Kidney tubule cell (primary cell): ENCODE measurements at places on chromosomes 7 and 10.

GRCh38 chr7:39644170-39644569 is 20.8 kb downstream of the RALA start:
- DNase-seq: peak; percentile 50

DNA sequence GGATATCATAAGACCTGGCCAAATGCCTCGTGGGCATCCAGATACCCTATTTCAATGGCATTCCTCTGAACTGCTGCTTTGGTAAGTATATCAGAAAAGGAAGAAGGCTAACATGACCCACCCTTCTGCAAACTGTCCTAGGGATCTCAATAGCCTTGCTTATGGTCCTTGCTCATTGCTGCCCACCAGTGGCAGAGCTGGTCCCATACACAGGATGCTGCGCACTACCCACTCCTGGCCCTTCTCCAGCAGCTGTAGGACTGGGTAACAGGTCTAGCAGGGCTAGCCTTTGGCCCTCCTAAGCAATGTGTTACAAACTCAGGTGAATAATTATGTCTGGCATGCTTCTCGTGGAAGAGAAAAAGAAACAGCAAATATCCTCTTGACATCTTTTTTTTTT is 72.5 kb downstream of the C10orf90 start:
- peak; percentile 60 for DNase-seq

- DNase-seq: no peak
Measured at GRCh38 chr7:148275359-148275890, 315.1 kb upstream of the C7orf33 start.

DNA sequence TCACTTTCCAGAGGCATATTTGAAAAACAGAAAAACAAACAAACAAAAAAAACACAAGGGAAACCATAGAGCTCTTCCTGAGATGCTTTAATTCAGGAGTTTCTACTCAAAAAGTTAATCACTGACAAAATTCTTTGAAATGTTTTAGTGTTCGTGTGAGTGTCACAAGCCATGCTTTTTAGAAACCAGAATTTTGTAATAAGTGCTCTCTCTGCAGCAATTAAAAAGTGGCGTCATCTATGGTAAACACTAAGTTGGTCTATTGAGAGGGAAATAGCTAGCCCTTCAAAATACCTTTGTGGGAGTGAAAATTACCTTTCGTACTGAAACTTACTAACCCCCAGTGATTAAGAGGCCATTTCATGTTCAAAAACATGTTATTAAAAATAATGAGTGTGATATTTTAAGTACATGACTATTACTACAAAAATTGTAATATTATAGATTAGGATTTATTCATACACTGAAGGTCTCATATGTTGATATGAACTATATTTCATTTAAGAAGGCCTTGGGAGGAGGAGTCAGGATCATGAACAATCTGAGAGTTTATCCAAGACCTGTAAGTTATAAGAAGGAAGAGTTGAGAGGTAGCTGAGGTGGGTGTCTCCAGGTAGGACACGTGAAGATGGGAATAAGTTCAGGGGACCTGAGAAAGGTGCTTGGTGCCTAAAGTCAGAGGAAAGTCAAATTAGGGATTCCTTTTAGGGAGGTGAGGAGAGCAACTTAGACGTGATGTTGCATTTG is 94.6 kb downstream of the PPP1R9A start:
- DNase-seq: no peak

DNA sequence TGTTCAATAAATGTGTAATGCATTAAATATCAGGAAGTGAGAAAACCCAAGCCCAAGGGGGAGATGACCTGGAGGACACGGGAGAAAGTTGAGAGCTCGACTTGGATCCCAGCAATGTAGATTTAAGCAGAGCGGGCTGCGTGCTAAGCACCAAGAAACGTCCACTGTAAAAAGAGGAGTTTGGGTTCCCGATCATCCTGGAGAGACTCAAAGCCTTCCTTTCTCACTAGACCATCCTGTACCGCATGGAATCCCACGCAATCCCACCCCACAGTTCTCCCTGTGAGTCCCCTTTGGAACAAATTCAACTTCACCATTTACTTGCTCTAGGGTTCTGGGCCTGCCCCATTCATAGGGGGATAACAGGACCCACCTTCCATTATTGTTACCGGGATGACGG is 2.4 kb downstream of the TRPV6 start:
- no peak for DNase-seq

DNA sequence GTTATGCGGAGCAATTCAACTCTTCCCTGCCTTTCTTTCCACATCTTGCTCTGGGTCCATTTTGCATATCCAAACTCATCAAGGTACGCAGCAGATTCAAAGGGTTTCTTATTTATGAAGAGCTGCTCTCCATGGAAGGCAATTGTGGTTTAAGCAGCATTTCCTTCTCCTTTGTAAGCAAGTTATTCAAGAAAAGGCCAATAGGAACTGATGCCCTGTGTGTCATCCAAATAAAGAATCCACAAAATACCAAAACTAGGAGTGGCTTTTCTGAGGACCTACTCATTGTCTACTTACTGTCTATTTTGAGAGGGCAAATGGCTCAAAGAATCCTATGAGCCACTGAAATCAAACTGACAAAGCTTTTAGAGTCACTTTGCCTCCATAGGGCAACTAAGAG is 253.1 kb downstream of the PTEN start:
- peak; percentile 59 for DNase-seq

- DNase-seq: no peak
Measured at GRCh38 chr7:111987115-111987826, 218.9 kb downstream of the DOCK4 start.

DNA sequence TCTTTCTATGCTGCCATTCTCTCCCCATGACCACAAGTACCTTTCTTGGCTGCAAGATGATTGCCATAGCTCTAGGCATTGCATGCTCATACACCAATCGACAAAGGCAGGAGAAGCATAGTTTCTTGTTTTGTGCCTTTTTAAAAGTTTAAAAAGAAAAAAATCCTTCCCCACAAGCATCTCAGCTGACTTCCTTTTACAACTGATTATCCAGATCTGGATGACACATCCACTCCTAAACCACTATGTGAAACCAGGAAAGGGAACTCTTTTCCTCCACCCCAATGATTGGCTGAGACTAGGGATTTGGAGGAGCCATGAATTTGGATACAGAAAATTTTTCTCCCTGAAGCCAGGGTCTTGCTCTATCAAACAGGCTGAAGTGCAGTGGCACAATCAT is 14.5 kb upstream of the LRRC4 start:
- peak; percentile 60 for DNase-seq

GRCh38 chr7:41916450-41916927 is 213.6 kb upstream of the INHBA start:
- DNase-seq: peak; percentile 100

DNA sequence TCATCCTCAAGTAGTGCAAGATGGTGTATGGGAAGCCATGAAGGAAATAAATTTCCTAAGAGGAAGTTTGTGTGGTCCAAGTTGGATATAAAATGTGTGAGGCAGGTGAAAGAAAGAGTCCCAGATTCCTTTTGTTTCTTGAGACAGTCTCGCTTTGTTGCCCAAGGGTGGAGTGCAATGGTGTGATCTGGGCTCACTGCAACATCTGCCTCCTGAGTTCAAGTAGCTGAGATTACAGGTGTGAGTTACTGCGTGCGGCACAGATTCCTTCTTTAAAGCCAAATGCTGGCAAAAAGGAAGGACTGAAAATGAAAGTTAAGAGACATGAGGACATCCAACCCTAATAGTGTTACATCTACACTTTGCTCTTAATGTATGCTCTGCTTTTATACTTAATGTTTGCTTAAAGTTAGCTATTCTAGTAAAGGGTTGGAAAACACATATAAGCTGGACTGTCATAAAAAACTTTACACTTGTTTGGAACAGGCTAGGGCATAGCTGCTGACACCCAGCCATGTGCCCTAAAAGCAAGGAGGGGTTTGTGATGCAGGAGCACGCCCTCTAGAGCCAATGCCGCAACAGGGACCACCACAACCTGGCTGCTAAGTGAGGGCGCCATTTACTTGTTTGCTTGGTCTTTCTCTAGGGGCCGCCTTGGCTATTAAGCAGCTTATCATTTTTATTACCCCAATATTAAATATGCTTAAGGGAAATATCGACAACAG is 34.5 kb downstream of the CLEC2L start:
- DNase-seq: peak; percentile 3

DNA sequence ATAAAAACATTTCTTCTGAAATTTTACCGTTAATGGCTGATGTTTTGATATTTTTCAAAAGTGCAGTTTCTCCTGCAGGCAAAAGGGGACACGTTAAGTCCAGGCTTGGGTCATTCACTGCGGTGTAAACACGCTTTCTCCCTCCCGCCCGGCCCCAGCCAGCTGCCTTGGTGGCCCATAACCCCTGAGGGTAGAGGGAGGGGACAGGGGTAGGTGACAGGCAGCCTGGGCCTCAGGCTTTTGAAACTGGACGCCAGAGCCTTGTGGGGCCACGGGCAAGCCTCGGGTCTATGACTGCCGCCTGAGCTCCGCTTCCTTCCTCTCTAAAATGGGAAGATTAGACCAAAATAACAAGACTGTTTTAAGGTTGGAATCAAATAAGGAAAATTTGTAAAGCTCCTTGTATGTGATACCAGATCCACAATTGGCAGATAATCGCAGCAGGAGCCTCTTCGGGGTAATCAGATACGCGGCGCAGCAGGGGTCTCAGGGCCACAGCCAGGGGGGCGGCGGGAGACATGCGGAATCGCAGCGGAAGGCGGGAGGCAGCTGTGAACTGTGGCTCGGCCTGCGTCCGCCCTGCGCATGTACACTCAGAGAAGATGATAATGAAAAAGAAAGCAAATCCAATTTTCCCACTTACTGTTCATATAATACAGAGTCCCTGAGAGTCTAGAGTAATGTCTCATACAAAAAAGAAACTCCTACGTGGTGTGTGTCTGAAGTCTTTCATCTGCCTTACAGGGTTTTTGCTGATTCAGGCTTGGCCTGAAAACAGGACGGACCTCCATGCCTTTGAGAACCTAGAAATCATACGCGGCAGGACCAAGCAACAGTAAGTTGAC is 138.3 kb downstream of the EGFR start:
- DNase-seq: no peak

DNA sequence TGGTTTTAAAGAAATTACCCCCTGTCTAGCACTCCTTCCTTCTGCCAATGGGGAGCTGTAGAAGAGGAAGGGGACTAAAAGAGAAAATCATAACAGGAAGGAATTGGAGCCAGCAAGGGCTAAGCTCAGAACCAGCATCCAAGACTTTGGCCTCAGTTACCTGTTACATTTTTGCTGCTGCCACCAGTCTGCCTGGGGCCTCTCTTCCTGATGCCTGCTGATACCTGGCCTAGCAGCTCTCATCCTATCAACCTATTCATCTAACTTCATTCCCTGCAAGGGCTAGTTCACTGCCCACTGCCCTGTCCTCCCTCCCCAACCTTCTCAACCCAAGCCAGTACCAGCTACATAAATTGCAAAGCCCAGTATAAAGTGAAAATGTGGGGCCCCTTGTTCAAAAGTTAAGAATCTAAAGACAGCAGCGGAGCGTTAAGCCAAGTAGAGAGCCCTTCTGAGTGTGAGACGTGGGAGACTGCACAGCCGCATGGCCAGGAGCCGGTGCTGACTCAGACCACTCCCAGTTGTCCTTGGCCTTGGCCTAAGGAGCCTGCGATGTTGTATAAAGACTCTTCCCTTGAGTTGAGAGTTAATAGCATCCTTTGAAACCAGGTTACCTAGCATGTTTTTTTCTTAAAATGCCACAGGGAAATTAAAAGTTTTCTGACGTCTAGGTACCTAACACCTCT is 13.2 kb upstream of the AOC1 start:
- peak; percentile 56 for DNase-seq

GRCh38 chr7:75979759-75980429 is 14.5 kb downstream of the TMEM120A start:
- peak; percentile 63 for DNase-seq

GRCh38 chr10:77321838-77322237 is 315.8 kb downstream of the KCNMA1 start:
- peak; percentile 25 for DNase-seq

DNA sequence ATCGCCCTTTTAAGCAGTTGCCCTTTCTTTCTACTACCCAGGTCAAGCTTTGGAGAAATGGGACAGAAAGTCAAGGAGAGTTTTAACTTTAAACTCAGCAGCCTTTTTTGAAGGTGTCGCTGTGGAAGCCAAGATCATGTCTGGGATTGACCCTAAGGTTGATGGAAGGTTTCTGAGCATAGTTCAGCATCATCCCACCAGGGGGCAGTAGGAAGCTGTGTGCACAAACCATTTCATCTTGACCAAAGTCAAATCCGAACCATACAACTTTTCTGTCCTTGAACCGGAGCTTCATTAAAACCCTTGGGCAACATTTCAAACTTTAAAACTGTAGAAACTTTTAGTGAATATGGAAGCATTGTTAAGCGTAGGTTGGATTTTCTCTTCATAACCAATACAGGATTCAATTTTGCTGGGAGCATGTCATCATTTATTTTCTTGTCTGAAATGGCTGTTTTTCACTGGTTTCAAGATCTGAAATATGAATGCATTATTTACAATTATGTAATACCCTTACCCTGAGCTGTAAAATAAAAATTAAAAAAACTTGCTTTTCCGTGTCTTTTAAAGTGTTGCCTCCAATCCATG is 214.4 kb upstream of the KIAA1217 start:
- DNase-seq: peak; percentile 65

- DNase-seq: peak; percentile 23
Measured at GRCh38 chr10:3067859-3068179, 471 bp downstream of the PFKP start.

DNA sequence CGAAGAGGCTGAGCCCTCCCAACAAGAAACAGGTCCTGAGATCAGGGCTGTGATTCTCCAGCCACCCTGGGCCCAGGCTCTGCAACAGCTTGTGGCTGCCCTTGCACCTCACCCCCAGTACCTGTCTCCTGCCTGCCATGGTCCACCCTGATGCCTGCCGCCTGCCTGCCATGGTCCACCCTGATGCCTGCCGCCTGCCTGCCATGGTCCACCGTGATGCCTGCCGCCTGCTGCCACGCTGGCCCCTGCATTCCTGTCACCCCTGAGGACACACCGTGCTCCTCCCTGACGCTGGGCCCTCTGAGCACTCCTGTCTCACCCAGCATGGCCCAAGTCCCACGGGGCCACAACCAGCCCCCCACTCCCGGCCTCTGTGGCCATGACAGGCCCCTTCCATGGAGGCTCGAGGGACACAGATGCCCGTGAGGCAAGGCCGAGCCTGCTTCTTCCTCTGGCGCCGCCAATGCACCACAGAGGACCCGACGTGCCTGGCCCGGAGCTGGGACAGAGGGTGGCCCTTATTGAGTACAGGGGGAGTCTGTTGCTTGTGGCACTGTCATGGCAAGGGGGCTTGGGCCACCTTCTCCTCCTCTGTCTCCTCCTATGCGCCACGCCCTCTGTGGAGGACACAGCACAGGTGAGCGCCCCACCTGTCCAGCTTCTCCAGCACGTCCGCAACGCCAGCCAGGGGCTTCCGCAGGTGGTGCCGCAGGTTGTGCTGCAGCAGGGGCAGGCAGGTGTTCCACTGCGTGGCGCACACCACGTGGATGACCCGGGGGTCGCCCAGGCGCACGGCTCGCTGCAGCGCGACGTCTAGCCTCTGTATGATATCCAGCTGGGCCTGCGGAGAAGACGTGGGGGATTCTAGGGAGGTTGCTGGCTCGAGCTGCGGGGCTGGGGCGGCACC is 18.1 kb downstream of the CFAP46 start:
- DNase-seq: no peak

GRCh38 chr10:51860257-51860656 is 160.9 kb upstream of the CSTF2T start:
- DNase-seq: peak; percentile 2
